ENCODE measurements at places on chromosomes 13 and 19. TPM values are rescaled to one million over a fixed set of nuclear protein-coding genes. Genes with fewer than 3 reads are reported as not detected.

DNA sequence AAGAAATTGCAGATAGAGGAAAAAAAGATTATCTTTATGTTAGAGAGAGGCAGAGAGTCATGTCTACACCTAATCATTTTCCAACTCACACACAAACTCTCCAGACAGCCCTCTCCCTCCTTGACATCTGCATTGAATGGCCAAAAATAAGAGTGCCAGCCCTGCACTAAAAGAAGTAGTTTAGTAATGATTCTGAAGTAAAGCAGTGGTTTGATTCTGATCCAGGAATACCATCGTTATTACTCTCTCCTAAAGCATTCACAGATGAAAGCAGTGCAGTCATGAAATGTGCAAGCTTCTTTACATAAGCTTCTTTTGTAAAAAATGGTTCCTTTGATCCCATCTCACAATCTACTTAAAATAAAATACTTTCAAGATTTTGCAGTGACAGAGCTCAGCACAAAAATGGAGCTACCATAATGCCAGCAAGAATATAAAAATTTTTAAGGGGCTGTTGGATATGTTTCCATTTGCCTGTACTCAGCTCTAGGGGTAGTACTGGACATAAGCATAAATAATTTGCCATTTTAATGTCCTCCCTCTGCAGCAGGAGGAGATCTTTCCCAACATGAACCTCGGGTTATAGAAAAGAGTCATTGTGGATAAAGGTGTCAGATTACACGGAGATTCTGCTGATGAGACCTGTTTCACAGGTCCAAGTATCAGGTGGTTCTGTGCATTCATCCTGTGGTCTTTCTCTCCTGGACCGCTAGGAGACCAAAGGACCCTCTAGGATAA is 406.3 kb downstream of the DCT start:
- no peaks in the 10 kb centered on the region for H3K27me3 ChIP-seq
- no peak for DNase-seq
- no peak overlapping the region for H3K4me3 ChIP-seq

GRCh38 chr13:41693434-41693833 is 236.1 kb downstream of the RGCC start:
- DNase-seq, result no peak
- H3K27me3 ChIP-seq, result no peaks in the 10 kb centered on the region
- no peak overlapping the region for H3K27ac ChIP-seq
- no peaks in the 10 kb centered on the region for H3K36me3 ChIP-seq
- no peaks in the 10 kb centered on the region for H3K4me1 ChIP-seq

DNA sequence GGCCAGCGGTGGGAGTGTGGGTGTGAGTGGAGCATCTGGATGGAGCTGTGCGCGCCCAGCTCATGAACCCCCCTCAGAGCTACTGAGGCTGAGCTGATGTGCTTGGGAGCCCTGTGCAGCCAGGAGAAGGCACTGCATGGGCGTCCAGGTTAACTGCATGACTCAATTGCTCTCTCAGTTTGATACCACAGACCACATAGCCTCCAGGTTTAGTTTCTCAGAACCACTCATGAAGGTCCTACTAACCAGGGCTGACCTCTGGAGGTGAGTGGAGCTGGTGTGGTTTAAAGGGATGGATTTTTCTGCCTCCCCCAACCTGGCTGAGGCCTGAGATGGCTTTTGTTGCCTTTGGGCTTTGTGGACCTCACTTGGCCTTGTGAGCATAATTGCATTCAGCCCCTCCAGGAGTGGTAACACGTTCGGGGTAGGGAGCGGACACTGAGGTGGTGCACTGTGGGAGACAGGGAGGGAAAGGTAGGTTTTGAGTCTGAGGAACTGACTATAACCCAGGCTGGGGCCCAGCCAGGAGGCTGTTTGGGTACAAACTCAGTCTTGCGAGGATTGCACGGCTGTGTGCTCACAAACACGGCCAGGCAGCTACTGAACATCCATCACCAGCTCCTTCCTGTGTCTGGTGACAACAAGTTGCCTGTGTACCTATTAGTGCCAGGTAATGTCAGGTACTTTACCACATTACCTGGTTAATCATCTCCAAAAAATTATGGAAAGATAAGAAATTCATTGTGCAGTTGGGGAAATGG is 97.5 kb downstream of the RGCC start:
- no peaks in the 10 kb centered on the region for H3K4me1 ChIP-seq
- H3K27me3 ChIP-seq, result no peaks in the 10 kb centered on the region
- H3K36me3 ChIP-seq, result no peaks in the 10 kb centered on the region
- DNase-seq, result no peak
- H3K4me3 ChIP-seq, result no peak overlapping the region

DNA sequence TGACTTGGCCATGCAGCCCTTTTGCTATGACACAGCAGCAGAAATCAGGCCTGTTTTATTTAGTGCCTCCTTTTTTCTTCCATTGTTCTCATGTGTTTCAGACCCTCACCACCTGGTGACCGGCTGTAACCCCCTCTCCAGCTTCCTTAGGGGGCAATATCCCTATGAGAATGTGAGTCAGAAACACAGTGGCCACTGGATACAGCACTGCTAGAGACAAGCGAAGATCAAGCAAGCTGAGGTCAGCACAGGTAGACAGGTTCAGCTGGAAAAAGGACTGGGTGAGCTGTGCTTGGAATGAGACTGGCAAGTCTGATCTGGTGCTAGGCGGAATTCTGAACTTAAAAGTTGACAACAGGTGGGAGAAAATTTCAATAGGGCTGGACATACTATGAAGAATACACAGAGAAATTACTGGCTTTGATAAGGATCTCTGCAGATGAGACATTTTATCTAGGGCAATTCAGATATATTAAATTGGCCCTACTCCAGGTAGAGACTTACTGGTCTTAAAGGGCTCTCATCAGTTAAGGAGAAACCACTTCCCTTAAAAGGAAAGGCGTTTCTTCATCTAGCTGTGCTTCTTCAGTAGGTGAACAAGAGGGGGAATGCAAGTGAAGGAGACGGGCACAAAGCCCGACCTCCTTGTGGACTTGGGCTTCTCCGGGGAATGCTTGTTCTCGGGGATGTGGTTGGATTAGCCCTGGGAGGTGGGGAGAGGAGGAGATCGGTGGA is 83.3 kb downstream of the ERCC5 start:
- no peaks in the 10 kb centered on the region for H3K27me3 ChIP-seq
- H3K4me3 ChIP-seq, result no peak overlapping the region
- no peaks in the 10 kb centered on the region for H3K4me1 ChIP-seq

DNA sequence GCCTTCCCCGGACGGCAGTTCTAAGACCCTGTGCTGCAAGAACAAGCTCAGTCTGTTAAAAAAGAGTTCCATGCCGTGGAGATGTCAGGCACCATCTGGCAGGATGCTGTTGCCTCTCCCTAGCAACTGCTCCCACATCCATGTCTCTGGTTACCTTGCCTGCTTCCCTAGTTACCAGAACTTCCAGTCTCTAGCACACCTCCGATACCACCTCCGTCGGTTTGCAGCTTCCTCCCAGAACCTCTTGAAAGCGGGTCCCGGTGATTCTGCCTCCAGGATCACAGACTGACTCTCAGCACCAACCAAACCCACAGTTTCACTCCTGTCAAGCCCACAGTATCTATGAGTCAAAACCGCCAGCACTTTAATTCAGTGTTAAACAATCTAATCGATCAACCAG is 55.4 kb downstream of the KCTD12 start:
- H3K36me3 ChIP-seq, result no peaks in the 10 kb centered on the region
- no peaks in the 10 kb centered on the region for H3K4me1 ChIP-seq
- no peak for DNase-seq
- H3K27me3 ChIP-seq, result no peaks in the 10 kb centered on the region

Gene PPAN
- 284 TPM for total RNA-seq

Gene HOMER3
- total RNA-seq, result 1.2 TPM

DNA sequence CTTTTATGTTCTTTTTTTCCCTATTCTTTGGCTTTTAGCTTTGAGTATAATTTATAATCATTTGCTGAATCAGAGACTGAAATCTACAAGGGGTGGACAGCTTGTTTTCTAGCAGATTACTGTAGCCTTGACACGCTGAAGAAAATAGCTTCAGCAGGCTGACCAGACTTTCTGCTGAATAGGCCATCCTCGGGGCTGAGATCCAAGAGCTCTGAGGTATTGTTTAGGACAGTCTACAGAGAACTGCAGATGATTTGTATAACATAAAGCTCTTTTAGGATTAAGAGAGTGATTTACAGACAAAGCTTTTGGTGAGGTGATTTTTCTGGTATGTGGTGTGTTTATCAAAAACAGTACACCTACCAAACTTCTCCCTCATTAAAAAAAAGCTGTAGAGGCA is 16.8 kb downstream of the POLR1D start:
- H3K27me3 ChIP-seq, result no peaks in the 10 kb centered on the region
- no peak overlapping the region for H3K4me3 ChIP-seq
- H3K27ac ChIP-seq, result no peak overlapping the region
- H3K36me3 ChIP-seq, result no peaks in the 10 kb centered on the region
- H3K4me1 ChIP-seq, result peaks cover 7% of the 10 kb centered on the region

DNA sequence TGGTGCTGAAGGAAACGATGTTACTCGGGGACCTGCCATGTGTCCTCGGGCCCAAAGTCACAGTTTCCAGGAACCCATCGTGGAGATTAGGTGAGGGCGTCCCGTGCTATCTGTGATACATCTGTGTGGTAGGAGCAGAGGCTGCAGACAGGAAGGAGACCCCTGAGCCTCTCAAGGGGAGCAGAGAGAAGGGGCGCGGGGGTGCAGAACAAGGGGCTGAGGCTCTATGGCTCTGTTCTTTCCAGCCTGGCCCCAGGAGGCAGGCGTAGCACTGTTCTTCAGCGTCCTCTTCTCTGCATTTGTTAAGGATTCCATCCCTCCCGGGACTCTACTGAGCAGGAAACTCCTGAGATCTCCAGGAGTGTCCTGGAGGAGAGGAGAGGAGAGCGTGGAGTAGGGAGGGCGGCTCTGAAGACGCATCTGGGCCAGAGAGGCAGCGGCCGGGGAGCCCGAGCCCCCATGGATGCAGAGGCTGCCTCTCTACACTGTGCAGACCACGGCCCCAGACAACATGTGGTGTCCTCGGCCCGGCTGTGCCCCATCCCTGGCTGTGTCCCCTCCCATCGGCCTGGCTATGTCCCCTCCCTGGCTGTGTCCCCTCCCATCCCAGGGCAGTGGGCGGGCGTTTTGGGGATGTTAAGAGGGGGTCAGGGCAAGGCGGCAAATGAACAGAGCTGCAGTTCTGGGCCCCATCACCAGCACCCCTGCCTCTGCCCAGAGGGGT is 118.0 kb downstream of the ATP11A start:
- DNase-seq, result no peak
- H3K4me3 ChIP-seq, result no peak overlapping the region
- H3K27ac ChIP-seq, result no peak overlapping the region
- no peaks in the 10 kb centered on the region for H3K27me3 ChIP-seq
- H3K4me1 ChIP-seq, result no peaks in the 10 kb centered on the region
- no peaks in the 10 kb centered on the region for H3K36me3 ChIP-seq

DNA sequence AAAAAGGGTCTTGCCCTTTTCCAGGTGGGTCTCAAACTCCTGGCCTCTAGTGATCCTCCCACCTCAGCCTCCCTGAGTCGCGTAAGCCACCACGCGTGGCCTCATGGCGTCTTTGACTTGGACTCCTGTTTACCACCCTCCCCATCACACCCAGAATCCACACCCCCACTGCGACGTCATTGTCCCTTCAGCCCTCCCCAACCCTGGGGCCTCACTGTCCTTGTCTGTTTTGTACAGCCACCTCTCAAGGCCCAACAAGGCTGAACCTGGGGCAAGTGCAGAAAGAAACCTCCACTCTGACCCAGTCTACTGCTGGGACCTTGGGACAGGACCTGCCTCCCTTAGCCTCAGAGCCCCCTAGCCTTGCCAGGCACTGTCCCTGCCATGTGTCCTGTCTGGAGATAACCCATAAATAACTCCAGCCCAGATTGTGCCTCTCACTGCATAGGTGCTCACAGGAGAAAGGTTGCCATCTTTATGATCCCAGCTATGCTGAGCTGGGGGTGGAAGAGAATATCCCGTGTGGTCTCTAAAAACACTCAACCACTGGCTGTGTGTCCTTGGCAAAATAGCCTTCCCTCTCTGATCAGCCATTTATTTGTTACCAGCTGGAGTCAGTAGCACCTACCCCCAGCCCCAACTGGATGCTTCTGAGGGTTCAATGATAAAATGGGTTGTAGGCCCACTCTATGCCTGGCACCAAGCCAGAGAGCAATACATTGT is 1.8 kb upstream of the IFI30 start:
- H3K36me3 ChIP-seq, result no peaks in the 10 kb centered on the region
- H3K27me3 ChIP-seq, result no peaks in the 10 kb centered on the region
- H3K4me3 ChIP-seq, result no peak overlapping the region

DNA sequence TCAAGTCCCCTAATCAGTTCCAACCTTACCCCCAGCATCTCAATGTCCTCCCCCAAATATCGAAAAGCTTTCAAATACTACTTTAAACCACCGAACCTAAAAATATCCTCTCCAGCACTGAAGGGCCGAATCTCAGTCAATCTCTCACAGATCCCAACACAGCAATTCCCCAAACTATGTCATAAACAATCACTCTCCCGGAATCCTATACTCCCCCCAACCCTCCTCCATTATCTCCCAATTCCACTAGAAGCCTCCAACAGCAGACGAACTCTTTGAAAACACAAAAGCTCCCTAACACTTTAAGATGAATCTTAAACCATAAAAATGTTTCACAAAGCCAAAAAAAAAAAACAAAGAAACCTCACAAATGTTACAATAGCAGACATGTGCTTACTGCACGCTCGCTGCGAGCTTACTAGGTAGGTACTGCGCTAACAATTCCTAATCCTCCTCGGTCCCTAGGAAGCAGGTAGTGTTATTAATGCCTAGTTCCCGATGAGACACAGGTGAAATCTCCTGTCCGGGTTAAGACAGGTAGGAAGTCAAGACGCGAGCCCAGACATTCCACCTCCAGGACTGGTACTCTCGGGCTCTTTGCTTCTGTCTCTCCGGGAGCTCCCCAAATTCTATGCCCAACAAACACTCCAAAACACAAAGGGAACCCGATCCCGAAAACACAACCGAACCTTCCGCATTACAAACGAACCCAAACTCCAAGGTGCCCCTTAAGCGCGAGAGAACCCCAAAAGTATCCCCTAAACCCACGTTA is 14.2 kb downstream of the FBXO46 start:
- peak overlapping the region; percentile 82 for H3K4me3 ChIP-seq
- H3K27me3 ChIP-seq, result no peaks in the 10 kb centered on the region
- H3K4me1 ChIP-seq, result peaks cover 24% of the 10 kb centered on the region
- H3K27ac ChIP-seq, result peak overlapping the region; percentile 74

Gene ZNF331
- total RNA-seq, result 18.6 TPM

GRCh38 chr13:113140677-113141600 is 17.5 kb upstream of the PROZ start:
- no peaks in the 10 kb centered on the region for H3K36me3 ChIP-seq
- no peaks in the 10 kb centered on the region for H3K4me1 ChIP-seq
- H3K27ac ChIP-seq, result no peak overlapping the region
- no peak for DNase-seq

Gene CD209
- total RNA-seq, result 0.16 TPM

Gene CLEC17A
- total RNA-seq, result 0.72 TPM

DNA sequence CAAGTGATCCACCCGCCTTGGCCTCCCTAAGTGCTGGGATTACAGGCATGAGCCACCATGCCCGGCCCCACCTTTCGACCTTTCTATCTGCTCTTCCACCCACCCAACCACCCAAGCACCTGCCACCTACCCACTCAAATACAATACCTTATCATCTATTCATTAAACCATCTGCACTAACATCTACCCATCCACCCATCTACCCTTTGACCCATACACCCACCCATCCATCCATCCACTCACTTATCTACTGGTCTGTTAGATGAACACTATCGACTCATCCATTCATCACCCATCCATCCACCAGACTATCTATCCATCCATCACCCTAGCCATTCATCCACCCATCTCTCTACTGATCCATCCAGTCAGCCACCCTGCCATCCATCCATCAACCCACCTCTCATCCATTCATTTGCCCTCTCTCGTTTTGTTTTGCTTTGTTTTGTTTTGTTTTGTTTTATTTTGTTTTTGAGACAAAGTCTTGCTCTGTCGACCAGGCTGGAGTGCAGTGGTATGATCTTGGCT is 17.2 kb downstream of the EML2 start:
- H3K4me1 ChIP-seq, result no peaks in the 10 kb centered on the region
- H3K27me3 ChIP-seq, result no peaks in the 10 kb centered on the region
- H3K36me3 ChIP-seq, result peaks cover 10% of the 10 kb centered on the region
- no peak overlapping the region for H3K4me3 ChIP-seq
- no peak overlapping the region for H3K27ac ChIP-seq
